Activated CD8-positive, alpha-beta memory T cell treated with anti-CD3 and anti-CD28 coated beads, Interleukin-2, amount 10 ng/mL, durations not matched to agents 7 days and 5 days (primary cell): ENCODE measurements at places on chromosomes 11 and 22.

DNA sequence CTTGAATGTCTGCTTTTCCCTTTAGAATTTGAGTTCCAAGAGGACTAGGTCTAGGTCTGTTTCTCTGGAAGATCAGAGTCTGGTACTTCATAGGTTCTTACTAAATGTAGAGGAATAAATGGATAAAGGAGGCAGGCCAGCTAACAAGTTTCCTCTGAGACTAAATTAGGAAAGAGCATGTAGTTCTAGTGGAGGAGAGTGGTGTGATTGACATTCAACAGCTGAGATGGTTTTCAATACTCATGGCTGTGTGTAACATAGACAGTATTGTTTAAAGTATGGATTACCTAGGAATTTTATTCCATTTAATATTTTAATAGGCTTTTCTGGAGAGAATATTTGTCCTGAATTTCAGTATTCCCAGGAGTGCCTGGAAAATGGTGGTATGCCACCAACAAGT is 364.7 kb downstream of the METTL15 start:
- no peak overlapping the region for H3K4me3 ChIP-seq
- H3K4me1 ChIP-seq = no peaks in the 10 kb centered on the region

- H3K27ac ChIP-seq = no peak overlapping the region
- DNase-seq = no peak
- no peaks in the 10 kb centered on the region for H3K36me3 ChIP-seq
- peaks cover 6% of the 10 kb centered on the region for H3K4me1 ChIP-seq
These were observed 94.9 kb downstream of the MORC2 start for GRCh38 chr22:30873661-30874060.

- no peaks in the 10 kb centered on the region for H3K27me3 ChIP-seq
- H3K4me1 ChIP-seq = no peaks in the 10 kb centered on the region
- no peaks in the 10 kb centered on the region for H3K36me3 ChIP-seq
- no peak for DNase-seq
- no peak overlapping the region for H3K27ac ChIP-seq
- no peak overlapping the region for H3K4me3 ChIP-seq
These were observed 275.3 kb downstream of the METTL15 start for GRCh38 chr11:28383456-28383855.

DNA sequence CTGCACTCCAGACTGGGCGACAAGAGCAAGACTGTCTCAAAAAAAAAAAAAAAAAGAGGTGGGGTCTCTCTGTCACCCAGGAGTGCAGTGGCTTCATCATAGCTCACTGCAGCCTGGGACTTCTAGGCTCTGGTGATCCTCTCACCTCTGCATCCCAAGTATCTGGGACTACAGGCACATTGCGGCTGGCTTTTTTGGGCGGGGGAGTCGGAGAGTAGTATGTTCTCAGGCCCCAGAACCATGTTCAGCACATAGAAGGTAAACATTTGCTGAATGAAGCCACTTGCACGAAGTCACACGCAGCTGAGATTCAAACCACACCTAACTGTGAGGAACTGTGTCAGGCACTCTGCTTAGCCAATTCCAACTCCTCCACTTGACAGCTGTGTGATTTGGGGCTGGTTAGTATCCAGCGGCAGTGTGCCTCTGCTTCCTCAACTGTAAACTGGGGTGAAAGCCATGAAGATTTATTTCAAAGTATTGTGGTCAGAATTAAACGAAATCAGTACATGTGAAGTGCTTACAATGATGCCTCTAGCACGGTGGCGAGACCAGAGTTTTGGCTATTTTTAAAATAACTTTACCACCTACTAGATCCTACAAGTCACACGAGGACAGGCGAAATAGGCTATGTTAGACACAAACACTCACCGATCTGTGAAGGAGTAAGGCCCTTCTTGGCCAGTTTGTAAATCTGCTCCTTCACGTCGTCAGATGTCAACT is 789 bp downstream of the RPS13 start:
- peaks cover 39% of the 10 kb centered on the region for H3K36me3 ChIP-seq
- peak; percentile 41 for DNase-seq
- no peaks in the 10 kb centered on the region for H3K27me3 ChIP-seq
- H3K4me3 ChIP-seq = peak overlapping the region; percentile 98

- H3K27me3 ChIP-seq = peaks cover 15% of the 10 kb centered on the region
- H3K27ac ChIP-seq = no peak overlapping the region
- H3K4me3 ChIP-seq = no peak overlapping the region
- no peaks in the 10 kb centered on the region for H3K36me3 ChIP-seq
- peaks cover 14% of the 10 kb centered on the region for H3K4me1 ChIP-seq
These were observed 122.4 kb downstream of the WT1 start for GRCh38 chr11:32312865-32313403.
